ENCODE measurements at places on chromosomes 6 and 20.

- no peak for DNase-seq
These were observed 62.7 kb upstream of the SLC2A12 start for GRCh38 chr6:134114918-134115714.

DNA sequence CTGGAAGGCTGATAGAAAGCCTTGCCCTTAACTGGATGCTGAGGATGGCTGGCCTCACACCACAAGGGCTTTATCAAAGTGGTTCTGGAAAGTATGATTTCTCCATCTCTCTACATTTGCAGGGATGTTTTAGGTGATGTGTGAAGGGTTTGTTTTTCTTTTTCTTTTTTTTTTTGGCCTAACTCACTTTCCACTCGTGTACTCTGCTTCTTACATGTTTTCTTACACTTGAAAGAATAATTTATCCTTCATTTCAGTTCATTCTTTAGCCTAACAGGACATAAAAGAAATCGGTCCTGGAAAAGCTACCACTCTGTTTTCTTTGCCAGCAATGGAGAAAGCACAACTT, 41.2 kb downstream of the ISM1 start:
- DNase-seq = no peak

GRCh38 chr20:18727032-18727508, 86.5 kb upstream of the SCP2D1 start:
- no peak for DNase-seq

- DNase-seq = no peak
These were observed 12.3 kb downstream of the GPLD1 start for GRCh38 chr6:24477070-24477469.

GRCh38 chr20:38610521-38610920, 8.9 kb downstream of the ARHGAP40 start:
- DNase-seq = no peak

GRCh38 chr6:83083476-83083875, 16.0 kb downstream of the DOP1A start:
- no peak for DNase-seq

GRCh38 chr6:149108038-149108748, 209.3 kb upstream of the TAB2 start:
- no peak for DNase-seq

- no peak for DNase-seq
These were observed 611.0 kb downstream of the DOK5 start for GRCh38 chr20:55086421-55086820.

GRCh38 chr20:19285436-19285835, 73.0 kb downstream of the SLC24A3 start:
- no peak for DNase-seq

DNA sequence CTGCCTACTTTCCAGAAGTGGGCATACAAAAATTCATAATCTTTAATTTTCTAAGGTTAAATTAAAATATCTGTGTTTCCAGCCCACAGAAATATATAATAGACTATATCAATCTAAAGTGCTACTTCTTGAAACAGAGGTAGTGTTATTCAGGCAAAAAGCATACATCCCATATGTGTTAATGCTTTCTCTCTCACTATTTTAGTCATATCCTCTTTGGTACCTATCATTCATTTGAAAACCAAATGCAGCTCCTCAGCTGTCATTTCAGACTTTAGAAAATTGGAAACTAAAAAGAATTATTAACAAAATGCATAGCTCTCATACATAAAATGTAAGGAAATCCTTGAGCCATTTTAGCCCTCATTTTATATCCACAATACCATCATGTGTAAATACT, 925 bp downstream of the FHL5 start:
- DNase-seq = no peak

- no peak for DNase-seq
These were observed 260.2 kb upstream of the IRAK1BP1 start for GRCh38 chr6:78607189-78607588.

- no peak for DNase-seq
These were observed 4.4 kb upstream of the RBM24 start for GRCh38 chr6:17276766-17277165.

DNA sequence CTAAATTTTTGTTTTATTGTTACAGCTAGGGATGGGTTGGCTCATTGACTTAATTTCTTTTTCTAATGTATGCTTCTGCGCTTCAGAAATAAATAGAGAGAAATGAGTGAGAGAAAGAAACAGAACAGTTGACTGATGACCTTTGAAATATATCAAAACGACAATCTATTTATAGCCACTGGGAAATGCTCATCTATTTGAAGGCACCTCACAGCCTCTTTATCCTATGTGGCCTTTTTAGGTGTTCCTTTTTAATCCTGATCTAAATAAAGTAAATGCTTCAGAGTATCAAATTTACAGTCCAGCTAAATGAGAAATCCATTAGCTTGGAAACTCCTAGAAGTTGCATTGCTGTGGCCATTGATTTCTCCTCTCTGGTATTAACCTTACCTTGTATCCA, 943.5 kb upstream of the CITED2 start:
- no peak for DNase-seq

- DNase-seq = no peak
These were observed at the start of gene SYNDIG1 for GRCh38 chr20:24469116-24469893. TSS of gene SYNDIG1 (plus strand) at chr20:24469629. CDS start at chr20:24543098, 73,469 bp downstream.

GRCh38 chr20:50838707-50839385, 44.0 kb downstream of the BCAS4 start:
- DNase-seq = no peak

GRCh38 chr20:47278907-47279348, 77.6 kb downstream of the ZMYND8 start:
- DNase-seq = no peak

DNA sequence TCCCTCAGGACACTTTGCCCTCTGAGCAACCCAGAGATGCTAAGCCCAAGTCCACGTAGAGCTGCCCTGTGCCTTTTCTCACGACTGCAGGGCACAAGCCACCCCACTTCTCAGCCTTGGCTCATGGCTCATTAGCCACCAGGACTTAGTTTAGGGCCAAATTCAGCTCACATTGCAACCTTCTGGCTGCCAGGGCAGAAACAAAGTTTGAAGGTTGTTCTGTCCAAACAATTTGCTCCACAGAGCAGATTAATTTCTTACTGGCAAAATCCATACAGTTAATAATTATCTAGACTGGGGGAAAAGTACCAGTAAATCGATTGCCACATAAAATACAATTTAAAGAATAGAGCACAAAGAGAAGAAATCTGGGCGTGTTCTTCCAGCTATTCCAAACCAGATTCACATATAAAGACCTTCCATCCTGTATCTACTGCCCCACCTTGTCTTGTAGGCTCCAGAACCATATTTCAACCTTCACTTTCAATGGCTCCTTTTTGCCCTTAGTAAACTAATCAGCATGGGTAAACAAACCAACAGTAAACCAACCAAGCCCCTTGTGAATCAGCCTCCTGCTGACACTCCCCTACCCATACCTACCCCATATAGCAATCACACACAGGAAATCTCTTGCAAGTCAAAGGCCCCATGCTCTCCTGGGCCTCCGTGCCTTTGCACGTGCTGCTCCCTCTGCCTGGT, 101.9 kb downstream of the QRSL1 start:
- DNase-seq = no peak

DNA sequence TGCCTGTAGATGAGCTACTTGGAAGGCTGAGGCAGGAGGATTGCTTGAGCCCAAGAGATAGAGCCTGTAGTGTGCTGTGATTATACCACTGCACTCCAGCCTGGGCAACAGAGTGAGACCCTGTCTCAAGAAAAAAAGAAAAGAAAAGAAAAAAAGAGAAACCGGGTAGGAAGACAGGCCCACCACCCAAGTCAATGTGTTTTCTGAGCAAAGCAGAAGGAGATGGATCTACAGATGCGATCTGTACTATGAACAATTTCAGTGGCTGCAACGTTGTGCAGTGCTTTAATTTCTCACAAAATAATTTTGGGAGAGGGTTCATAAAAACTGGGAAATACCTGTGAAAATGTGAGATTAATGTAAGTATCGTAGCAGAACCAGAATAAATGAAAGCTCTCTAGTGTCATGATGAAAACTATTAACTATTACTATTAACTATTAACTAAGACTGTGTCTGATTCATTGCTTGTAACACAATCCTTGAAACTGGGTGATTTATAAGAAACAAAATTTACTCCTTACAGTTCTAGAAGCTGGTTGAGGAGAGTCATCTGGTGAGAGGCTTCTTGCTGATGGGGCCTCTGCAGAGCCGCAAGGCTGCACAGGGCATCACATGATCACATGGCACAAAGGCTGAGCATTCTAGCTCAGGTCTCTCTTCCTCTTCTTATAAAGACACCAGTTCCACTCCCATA, 233.1 kb upstream of the ZNF217 start:
- DNase-seq = peak; percentile 20

DNA sequence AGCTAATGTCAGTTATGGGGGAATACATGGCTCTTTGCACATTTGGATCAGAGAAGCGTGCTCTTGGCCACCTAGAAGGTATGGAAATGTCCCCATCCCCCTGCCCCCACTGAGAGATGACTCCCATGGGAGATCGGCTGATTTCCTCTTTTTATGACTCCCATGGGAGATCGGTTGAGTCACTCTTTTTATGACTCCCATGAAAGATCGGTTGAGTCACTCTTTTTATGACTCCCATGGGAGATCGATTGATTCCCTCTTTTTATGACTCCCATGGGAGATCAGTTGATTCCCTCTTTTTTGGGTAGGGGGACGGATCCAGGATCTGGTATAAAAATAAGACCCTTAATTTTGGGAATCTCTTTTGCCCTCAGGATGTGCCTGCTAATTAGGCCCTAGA, 10.3 kb upstream of the TAAR9 start:
- no peak for DNase-seq

DNA sequence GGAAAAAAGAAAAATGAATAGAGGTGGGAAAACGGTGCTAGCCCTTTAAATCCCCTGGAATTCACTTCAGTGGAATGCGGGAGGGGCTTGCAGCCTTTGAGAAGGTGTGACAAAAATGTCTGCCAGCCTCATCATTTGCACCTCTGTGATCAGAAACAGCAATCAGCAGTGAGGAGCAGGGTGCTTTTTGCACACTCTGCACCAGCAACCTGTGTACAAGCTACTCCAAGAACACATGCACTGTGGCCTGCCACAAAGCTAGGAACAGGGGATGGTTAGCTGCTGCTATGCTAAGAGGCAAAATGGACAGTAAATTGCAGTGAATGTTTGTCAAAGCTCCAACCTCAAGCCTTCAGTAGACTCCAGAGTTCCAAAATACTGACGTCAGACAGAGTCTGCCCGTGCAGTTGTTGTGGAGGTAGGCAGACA, 29.7 kb downstream of the GINS1 start:
- DNase-seq = no peak

- DNase-seq = no peak
These were observed 1.1 kb downstream of the PFDN6 start for GRCh38 chr6:33290459-33290858.

- no peak for DNase-seq
These were observed 113.6 kb downstream of the HDGFL1 start for GRCh38 chr6:22682979-22683378.

GRCh38 chr6:30965140-30965601, 18.3 kb upstream of the MUC21 start:
- DNase-seq = no peak

DNA sequence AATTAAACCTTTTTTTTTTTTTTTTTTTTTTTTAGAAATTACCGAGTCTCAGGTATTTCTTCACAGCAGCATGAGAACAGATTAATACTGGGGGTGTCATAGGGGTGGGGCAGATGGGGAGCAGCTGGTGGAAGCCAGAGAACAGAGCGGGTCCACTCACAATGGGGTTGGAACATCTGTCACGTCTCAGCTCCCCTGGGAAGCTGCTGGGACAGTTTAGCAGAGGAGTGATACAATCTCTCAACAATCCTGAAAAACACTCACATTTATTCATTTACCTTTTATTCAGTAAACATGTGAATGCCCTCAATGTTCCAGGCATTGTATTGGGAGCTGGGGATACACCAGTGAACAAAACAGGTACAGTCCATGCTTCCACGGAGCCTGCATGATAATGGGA, 162.2 kb downstream of the SMOC2 start:
- no peak for DNase-seq

DNA sequence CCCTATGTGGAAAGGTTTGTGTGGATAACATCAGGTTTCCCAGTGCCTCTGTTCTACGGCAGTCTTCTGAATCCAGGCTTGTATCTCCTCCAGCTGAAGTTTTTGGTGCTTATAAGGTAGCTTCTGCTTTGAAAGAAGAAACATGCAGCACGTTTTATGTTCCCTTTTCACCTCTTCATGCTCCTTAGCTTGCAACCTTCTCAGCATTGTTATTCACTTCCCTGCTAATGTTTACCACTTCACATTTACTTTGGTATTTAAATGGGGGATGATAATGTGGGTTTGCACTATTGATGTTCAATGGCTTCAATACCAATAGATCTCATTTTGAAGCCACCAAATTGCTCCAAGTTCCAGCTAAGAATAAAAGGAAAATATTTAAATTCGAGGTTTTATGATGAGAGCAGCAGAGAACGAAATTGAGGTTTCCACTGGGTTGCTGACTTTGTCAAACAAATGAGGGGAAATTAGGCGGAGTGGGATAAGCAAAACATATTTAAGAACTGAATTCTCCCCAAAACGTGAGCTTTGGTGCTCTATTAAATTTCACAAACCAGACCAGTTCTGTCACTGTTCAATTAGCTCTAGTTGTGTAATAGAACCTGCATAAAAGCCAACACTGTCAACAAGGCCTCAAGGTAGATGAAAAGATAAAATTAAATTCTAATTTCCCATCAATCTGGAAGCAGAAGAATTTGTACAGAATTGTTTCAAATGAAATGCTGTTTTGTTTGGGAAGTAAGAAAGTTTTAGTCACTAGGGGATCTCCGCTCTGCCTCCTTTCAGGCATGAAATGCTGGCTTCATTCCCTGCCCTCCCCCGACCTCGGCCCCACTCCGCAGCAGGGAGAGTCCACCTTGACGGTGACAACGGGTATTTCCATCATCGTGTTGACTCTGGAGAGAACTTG, 1.4 kb downstream of the IL22RA2 start:
- DNase-seq = no peak

GRCh38 chr6:75076009-75076408, 129.8 kb downstream of the COL12A1 start:
- DNase-seq = no peak

- DNase-seq = no peak
These were observed 28.4 kb upstream of the GCLC start for GRCh38 chr6:53573299-53573698.

DNA sequence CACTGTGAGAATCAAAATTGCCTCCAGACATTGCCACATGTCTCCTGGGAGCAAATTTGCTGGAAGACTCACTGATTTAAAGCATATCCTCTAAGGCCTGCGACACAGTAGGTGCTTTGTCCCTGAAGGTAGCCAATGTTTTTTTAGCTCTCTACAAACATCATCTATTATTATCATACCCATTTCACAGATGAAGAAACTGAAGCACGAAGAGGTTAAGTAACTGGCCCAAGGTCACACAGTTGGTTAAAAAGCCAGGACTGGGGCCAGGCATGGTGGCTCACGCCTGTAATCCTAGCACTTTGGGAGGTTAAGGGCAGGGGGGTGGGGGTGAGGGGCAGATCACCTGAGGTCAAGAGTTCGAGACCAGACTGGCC, 12.4 kb downstream of the SLC13A3 start:
- no peak for DNase-seq

GRCh38 chr6:118320652-118321051, 227.4 kb upstream of the PLN start:
- DNase-seq = no peak
